GM12865 (cell line): ENCODE measurements at places on chromosomes 6 and 20.
A peak's percentile ranks its signal among the peaks of the same experiment; 100 is the strongest.

DNA sequence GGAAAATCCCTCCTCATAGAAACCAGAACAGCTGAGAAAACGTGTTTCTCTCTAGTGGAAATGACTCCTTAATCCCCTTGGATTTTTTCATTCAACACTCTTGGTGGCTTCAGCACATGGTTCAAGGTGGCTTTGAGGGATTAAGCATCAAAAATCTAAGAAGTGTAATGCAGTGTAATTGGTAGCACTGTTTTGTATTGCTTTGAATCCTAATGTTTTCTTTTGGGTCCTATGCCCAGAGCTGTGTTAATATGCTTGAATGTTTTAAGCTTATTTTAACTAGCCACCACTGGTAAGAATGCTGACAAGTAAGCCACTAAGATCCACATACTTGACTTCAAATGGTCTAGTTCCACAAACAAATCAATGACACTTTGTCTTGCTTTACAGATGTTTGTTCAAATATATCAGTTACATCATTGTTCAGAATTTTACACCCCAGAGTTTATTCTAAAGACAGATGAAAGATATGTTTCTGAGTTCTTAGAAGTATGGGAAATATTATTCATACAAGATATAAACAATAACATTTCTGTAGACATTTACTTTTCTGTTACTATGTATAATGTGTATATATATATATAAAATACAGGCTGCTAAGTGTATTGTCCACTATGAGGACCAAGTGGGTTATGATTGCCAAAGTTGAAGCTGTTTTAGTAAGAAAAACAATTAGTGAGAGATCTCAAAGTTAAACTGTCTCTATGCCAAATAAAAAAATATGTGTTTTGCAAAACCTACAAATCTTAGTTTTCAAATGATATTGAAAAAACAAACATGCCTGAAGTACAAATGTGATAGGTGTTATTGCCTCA lies 220.8 kb downstream of the OGFRL1 start:
- no peak for DNase-seq

DNA sequence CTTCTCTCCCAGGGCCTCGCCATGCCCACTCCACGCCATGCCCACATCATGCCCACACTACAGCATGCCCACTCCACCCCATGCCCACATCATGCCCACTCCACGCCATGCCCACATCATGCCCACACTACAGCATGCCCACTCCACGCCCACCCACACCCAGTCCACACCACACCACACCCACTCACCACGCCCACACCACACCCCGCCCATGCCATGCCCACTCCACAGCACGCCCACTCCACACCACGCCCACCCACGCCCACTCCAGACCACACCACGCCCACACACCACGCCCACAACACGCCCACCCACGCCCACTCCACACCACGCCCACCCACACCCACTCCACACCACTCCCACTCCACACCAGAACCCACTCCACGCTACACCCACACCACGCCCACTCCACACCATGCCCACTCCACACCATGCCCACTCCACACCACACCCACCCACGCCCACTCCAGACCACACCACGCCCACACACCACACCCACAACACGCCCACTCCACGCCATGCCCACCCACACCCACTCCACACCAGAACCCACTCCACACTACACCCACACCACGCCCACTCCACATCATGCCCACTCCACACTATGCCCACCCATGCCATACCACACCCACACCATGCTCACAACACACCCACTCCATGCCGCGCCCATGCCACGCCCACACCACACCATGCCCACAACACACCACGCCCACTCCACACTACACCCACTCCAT lies 88.6 kb downstream of the ERMARD start:
- no peak for DNase-seq

GRCh38 chr6:154868143-154868594 lies 126.9 kb upstream of the TIAM2 start:
- peak; percentile 53 for DNase-seq

- DNase-seq: no peak
Measured at GRCh38 chr6:119024111-119024510, 54.4 kb downstream of the FAM184A start.

GRCh38 chr6:166512567-166512966 lies 73.9 kb downstream of the RAMACL start:
- DNase-seq: peak; percentile 49

DNA sequence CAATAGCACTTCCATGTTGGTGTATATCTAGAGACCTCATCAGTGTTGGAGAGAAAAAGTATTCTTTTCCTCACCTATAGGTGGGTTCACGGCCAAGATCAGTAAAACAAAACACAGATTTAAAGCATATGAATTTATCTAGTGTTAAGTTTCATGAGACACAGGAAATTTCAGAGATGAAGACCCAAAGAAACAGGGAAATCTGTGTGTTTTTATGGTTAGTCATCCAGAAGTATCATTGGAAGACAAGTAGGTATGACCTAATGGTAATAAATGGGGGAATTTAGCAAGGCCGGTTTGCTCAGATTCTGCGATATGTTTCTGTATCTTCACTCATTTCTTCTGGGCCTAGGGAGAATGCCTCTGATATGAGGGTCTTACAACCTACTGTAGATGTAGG lies 419.6 kb upstream of the MARCKS start:
- DNase-seq: no peak

GRCh38 chr20:41696428-41696827 lies 78.3 kb upstream of the CHD6 start:
- no peak for DNase-seq
